ENCODE measurements at places on chromosomes 16 and 17.

DNA sequence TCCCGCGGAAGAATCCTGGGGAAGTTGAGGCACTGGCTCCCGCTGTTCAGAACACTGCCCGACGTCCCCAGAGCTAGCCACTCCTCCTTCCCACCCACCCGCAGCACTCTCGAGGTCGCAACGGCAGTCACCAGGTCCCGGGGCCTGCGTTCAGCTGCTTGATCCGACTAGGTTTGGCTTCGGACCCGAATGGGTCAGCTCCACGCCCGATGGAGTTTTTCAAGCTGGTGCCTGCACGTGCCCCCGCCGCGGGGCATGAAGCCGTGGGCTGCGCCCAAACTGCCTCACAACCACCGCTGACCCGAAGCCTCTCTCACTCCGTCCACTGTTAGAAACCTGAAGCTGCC, 12.4 kb upstream of the ODF4 start:
- no peak for DNase-seq

GRCh38 chr16:49365711-49366509, 7.7 kb upstream of the C16orf78 start:
- DNase-seq: no peak

GRCh38 chr17:67323445-67323844, 42.9 kb downstream of the PSMD12 start:
- DNase-seq: no peak

- no peak for DNase-seq
Measured at GRCh38 chr16:46900455-46901235, 16.5 kb downstream of the GPT2 start.

DNA sequence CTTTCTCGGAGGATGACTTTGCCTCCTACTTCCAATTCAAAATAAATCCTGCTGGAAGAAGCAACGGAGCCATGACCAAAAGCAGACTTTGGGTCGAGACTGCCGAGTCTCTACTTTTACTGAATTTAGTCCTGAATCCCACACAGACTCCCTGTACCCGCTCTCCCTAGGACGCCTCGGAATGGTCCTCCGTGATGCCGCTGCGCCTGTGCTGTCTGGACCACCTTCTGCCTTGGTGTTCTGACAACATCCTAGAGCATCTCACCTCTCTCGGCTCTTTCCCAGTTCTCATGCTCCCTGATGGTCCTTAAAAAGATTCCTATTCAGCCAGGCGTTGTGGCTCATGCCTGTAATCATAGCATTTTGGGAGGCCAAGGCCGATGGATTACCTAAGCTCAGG, 181.1 kb upstream of the HSBP1 start:
- DNase-seq: no peak

GRCh38 chr17:78972507-78973105, 7.1 kb downstream of the LGALS3BP start:
- no peak for DNase-seq

DNA sequence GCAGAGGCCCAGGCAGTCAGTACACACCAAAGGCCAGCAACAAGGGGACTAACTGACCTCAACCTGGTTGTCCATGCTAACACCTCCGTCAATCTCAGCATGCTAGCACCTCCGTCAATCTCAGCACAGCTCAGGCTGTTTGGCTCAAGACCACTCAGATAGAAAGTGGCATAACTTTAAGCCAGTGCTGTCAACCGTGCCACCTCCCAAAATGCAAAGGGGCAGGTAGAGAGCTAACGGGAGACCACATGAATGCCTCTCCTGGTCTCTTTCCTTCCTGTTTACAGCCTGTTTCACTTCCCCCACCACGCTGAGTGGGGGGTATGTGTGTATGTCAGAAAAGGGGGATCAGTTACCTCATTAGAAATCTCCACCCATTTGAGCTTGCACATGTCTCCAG, 3.3 kb downstream of the UBTF start:
- DNase-seq: peak; percentile 52

- no peak for DNase-seq
Measured at GRCh38 chr17:62162898-62163297, 97.8 kb upstream of the MED13 start.

DNA sequence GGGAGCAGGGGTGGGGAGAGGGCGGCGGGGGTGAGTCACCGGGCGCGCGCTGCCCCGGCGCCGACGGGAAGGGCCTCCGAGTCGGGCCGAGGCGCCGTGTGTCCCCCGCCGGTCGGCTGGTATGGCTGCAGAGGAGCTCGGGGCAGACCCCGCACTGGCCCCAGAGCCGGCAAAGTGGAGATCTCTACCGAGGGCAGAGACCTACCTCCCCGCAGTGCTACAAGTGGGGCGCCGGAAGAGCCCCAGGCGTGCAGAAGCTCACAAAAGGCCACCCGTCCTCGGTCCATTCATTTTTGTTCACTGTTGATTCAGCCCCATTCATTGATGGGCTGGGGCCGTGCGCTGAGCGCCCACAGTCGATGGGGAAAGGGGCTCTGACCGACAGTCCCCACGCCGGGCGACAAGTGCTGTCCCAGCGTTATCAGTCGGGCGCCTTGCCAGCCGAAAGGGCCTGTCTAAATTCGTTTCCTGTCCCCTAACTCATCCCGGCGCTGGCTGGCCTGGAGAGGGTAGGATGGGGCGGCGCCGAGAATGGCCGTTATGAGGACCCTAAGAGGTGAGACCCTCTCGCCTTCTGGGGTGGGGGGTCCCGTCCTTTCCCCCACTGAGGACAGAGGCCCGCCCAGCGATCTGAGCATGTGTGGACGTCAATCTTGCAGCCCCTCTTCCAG, 709 bp upstream of the ENO3 start:
- DNase-seq: peak; percentile 45

- DNase-seq: no peak
Measured at GRCh38 chr17:40615068-40615840, 32.4 kb downstream of the SMARCE1 start.

- DNase-seq: no peak
Measured at GRCh38 chr16:49452578-49452977, 79.0 kb downstream of the C16orf78 start.

GRCh38 chr16:49458656-49459445, 85.2 kb downstream of the C16orf78 start:
- DNase-seq: no peak

DNA sequence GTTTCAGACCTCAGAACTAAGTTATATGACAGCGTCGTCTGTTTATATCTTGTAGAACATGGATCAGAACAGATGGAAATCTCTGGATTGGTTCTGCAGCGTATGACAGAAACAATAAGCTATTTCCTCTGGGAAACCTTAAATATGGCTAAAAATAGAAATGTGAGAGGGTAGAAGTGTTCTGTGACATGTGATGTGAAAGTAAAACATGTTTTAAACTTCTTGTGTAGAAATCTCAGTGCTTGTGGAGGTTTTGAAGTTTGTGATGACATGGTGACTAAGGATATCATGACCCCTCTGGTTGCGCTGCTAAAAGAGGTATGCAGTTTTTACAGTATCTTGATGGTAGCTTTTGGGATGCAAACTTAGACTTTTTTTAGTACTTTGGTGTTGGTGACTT, 2.8 kb downstream of the HEATR3 start:
- no peak for DNase-seq

- peak; percentile 58 for DNase-seq
Measured at GRCh38 chr17:77409282-77410161, 268.8 kb downstream of the SEC14L1 start.

GRCh38 chr16:87407511-87408112, 15.5 kb downstream of the MAP1LC3B start:
- no peak for DNase-seq

DNA sequence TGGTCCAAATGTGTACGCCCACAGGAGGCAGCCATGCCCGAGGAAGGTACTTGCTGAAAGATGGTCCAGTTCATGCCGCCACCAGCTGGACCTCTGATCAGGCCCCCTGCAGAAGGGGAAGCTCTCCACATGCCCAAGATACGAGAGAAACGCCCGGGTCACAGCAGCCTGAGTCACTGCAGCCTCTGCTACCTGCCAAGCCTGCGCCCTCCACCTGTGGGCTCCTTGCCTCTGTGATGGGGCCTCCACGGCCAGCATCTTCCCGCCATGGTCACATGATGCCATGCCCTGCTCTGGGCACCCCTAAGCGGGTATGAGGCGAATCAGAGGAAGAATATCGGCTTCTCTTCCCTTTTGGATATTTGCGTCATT, 13.7 kb upstream of the KREMEN2 start:
- DNase-seq: no peak

DNA sequence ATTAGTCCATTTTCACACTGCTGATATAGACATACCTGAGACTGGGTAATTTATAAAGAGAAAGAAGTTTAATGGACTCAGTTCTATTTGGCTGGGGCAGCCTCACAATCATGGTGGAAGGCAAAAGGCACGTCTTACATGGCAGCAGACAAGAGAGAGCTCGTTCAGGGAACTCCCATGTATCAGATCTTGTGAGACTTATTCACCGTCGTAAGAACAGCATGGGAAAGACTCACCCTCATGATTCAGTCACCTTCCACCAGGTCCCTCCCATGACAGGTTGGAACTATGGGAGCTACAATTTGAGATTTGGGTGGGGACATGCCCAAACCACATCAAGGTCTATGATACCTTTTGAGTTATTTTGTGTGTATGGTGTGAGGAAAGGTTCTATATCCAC, 66.9 kb downstream of the METRNL start:
- no peak for DNase-seq

GRCh38 chr16:85491798-85492294, 121.3 kb upstream of the GSE1 start:
- DNase-seq: no peak
